ENCODE measurements at places on chromosomes 7 and 10.

GRCh38 chr7:138032186-138032585 lies 30.3 kb upstream of the CREB3L2 start:
- no peak for DNase-seq

GRCh38 chr7:122518488-122518887 lies 180.4 kb downstream of the RNF133 start:
- DNase-seq: no peak

DNA sequence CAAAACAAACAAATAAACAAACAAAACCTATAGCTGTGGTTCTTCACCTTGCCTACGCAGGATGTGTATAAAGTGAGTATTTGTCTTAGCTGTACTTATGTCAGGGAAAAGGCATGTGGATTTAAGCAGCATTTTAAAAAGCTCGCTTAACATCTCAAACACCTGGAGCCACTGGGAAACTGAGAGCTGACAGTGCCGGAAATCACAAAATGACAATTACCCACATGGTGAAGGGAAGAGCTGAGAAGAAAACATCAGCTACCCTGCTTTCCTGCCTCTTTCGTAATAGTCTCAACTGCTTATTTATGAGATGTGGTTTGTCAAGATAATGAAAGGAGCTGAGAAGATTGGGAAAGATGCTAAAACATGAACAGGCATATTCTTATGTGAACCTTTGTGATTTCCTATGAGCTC lies 31.1 kb upstream of the MSMB start:
- DNase-seq: no peak

GRCh38 chr10:59888781-59889435 lies 17.4 kb downstream of the CCDC6 start:
- no peak for DNase-seq

- DNase-seq: no peak
Observed at GRCh38 chr10:6657196-6657595, 77.1 kb upstream of the PRKCQ start.

- DNase-seq: no peak
Observed at GRCh38 chr10:78604286-78604685, 464.5 kb upstream of the ZMIZ1 start.

DNA sequence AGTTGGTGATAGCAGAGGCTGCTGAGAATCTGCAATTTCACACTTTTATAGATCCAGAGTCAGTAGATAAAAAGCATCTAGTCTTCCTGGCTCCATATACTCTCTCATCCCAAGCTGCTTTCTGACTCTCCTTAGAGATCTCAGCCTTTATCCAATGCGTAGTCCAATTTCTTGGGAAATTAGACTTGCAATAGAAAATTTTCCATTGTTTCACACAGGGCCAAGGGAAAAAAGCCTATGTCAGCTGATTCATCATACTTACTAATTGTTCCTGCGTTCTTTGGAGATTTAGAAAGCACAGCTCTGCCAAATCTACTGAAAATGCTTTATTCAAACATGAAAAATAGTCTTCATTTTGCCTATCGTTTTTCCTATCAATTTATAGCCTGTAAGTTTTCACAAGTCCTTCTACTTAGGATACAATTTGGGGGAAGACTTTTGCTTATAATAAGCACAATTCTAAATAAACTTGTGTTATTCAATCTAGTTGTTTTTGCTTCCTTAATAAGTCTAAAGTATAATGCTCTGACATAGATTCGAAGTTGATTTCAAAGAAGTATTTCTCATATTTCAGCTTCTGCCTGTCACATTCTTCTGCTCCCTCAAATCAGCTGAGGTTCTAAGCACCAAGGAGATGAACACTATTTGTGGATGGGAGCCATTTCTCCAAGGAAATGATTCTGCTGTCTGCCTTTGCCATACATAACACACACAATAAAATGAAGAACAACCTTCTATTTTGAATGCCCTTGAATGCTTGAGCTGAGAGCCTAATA lies 165.4 kb downstream of the ADAM12 start:
- no peak for DNase-seq

DNA sequence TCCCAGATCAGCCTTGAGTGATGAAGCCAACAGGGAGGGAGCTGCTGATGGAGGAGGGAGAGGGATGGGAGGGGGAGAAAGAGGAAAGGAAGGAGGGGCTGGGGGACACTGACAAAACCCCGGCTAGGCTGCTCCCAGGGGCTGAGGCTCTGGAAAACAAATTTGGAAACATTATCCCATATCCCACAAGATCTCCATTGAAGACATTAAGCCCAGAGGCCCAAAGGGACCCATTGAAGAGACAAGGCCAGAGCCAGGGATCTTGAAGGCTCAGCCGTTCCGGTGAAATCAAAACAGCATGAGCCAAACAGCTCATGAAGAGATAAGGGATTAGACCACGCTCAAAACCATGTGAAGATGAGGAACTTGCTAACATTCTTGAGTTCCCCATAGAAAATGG lies 184.3 kb upstream of the ITGB1 start:
- no peak for DNase-seq

DNA sequence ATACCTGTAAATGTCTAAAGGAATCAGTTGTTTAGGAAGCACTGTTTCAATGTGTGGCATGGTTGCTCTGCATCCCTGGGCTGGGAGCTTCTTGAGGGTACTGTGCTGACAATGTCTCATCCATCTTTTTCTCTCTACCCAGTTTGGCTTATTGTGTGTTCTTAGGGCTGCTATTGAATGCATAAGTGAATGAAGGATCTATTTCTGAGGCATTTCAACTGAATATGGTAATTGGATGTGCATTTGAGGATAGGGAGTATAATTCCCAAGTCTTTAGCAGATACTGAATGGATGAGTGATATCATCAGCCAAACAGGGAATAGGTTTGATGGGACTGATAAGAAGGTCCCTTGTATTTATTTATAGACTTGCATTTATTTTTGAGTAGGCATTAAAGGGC lies 64.1 kb downstream of the ANLN start:
- DNase-seq: no peak

DNA sequence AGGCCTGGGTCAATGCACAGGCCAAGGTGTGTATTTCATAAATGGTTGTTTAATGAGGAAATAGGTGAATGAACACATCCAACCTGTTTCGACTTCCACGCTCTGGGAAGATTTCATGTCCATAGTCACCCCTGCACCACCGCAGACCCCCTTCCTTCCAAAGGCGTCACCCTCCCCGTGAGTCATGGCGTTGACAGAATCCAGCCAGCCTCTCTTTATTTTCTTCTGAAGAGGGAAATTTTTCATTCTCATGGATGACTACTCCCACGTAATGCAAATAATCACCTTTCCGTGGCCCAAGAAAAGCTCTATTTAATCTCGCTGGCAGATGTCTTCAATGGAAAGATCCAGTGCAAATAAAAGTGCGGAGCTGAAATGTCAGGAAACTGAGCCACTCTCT lies 75.3 kb upstream of the FOXK1 start:
- DNase-seq: no peak

- DNase-seq: no peak
Observed at GRCh38 chr7:1364906-1365570, 94.2 kb downstream of the MICALL2 start.

DNA sequence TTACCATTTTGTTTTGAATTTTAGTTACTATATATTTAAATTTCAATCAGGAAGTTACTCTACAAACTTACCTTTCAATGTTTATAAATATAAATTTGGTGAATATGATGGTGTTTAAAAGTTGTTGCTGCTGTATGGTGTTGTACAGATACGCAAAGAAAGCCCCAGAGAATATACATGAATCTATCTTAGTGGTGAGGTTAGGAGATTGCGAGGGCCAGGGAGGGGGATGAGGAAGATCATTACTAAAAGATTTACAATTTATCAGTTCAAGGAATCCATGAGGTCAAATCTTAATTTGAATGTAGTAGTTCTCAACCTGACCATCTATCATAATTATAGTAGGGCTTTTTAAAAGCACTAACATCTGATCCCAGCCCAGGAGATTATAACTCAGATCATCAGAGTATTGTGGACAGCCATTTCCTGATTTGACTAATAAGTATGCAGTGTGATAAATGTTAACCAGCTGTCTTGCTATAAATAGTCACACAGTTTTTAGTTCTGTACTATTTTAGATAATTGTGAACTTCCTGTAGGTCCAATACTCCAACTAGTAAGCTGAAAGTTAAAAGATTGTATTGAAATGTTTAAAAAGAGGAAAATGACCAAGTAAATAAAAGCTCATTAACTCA lies 23.6 kb downstream of the FAM3C start:
- no peak for DNase-seq

DNA sequence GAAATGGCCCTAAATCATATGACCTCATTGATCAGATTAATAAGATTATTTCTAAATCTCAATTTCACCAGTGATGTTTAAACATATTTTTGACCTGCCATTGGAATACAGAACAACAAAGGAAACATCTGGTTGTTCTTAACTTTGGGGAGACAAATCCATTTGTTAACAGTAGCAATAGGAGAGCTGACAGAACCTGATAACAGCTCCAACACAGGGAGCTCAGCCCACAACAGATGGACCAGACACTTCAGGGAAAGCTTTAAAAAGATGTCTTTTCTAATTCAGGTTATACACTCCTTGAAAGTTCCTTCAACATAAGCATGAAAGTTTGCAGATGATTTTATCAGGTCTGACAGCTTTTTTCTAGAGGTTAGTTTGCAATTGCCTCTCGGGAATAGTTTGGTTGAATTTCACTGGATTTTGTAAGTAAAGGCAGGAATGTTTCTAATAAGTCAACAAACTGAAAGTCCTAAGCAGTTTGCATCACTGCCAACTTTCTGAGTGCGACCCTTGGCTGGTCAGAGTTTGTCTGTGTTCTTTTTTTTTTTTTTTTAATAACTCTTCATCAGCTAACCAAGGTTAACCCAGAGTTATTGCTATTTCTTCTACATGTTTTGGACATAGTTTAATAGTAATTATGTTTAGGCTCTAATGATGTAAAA lies 6.5 kb upstream of the MET start:
- DNase-seq: no peak

GRCh38 chr7:13069841-13070240 lies 382.4 kb downstream of the ARL4A start:
- no peak for DNase-seq

GRCh38 chr7:39633563-39634477 lies 10.4 kb downstream of the RALA start:
- DNase-seq: no peak

DNA sequence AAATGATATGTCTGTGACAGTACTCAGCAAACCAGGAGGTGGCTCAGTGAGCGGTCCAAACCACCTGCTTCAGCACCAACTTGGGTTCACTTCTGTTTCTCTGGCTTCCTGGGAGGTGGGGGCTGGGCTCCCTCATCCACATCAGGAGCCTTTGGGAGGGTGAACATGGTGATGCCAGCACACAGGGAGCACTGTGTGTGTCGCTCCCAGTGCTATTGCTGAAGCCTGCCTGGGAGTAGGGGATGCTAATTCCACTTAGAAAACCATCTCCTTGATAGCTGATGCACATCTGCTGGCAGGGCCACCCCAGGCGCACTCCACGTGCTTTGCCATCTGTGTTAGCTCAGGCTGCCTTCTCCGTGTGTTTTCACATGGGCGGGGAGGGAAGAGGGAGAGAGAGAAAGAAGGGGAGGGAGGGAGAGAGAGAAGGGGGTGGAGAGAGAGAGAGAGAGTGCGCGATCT lies 58.0 kb downstream of the RAMP3 start:
- DNase-seq: no peak

GRCh38 chr7:46881507-46882127 lies 700.3 kb downstream of the TNS3 start:
- DNase-seq: no peak

GRCh38 chr7:45923818-45924217 lies 2.7 kb upstream of the IGFBP3 start:
- DNase-seq: no peak

GRCh38 chr10:69502589-69502988 lies 51.3 kb downstream of the TSPAN15 start:
- no peak for DNase-seq

DNA sequence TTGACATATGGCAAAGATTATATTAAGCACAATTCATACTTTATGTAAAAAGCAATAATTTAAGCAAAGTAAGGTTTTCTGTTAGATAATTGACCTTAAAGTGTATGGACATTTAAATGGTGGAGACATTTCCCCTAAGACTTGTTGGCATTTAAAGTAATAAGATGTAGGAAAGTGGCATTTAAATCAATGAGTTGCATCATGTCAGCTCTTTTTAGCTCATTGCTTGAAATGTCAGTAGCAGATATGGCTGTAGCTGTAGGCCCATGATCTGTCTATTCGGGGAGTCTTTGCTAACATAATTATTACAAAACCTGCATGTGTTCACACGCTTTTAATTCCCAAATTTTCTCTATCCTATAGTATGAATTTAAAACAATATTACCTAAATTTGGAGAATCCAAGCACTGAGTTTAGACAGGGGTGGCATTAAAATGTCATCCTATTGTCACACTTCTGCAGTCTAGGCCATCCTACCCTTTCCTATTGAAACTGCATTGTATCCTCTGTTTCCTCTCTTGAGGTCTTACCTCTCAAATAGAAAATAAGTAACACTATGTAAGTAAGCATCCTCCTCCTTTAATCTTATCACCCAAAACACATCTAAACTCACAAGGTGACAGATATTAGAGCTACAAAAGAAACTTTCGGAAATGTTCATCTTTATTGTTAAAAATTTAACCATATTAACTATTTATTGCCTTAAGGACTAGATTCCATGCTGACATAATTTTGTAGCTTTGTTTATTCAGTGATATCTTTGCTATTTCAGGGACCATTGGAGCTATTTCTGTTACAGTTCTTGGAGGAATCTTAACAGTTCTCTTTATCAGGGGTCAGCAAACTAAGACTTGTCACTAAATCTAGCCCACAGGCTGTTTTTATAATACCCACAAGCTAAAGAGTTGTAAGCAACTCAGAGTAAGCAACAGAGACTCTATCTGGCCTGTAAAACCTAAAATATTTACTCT lies 91.2 kb downstream of the LCOR start:
- no peak for DNase-seq

All from substantia nigra (tissue), 51 donors.